Esophagus mucosa (tissue), 1 donor: ENCODE measurements at places on chromosomes 1 and 21.

GRCh38 chr21:43771698-43772424 lies 4.2 kb downstream of the CSTB start:
- peak; percentile 0 for ATAC-seq

DNA sequence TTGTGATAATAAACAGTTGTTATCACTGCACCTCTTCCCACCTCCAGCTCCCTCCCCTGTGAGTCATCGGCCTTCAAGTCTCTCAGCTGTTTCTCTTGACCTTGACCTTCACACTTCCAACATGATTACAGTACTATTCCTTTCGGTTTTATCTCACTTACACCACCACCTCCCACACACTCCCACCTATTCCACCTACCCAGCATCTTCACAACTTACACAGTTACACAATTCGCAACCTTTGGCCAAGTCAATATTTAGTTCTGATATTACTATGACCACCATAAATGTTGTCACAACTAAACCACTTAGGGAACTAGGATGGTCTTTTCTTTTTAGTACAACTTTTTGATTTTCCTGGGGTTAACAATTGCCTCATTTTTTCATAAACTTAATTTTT lies 60.2 kb downstream of the RIPK4 start:
- ATAC-seq, result no peak

- peak; percentile 71 for ATAC-seq
Measured at GRCh38 chr1:19921310-19921709, 2.1 kb downstream of the PLA2G2E start.

- ATAC-seq, result no peak
Measured at GRCh38 chr1:21212126-21212525, 35.4 kb upstream of the EIF4G3 start.

GRCh38 chr1:216688127-216688657 lies 35.0 kb downstream of the ESRRG start:
- no peak for ATAC-seq
